ENCODE measurements at places on chromosomes 2 and 18.

DNA sequence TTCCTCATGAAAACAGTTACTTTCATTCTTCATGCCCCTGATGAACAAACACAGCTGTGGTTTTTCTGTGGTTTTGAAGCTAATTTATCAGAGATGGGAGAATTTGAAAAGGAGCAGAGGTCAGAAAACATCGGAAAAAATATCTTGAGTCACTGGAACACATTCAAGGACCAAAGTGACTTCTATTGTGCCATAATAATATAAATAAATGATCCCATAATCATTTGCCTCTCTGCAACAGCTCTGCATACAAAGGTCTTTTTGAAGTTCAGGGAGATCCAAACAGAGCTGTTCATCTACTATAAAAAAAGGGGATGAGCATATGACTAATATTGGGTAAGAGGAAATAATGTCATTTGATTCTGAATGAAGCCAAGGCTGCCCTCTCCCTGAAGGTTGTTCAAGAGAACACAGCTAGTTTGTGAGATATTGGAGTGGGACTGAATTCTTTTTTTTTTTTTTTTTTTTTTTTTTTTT is 201.3 kb upstream of the GALNT5 start:
- no peak for DNase-seq

DNA sequence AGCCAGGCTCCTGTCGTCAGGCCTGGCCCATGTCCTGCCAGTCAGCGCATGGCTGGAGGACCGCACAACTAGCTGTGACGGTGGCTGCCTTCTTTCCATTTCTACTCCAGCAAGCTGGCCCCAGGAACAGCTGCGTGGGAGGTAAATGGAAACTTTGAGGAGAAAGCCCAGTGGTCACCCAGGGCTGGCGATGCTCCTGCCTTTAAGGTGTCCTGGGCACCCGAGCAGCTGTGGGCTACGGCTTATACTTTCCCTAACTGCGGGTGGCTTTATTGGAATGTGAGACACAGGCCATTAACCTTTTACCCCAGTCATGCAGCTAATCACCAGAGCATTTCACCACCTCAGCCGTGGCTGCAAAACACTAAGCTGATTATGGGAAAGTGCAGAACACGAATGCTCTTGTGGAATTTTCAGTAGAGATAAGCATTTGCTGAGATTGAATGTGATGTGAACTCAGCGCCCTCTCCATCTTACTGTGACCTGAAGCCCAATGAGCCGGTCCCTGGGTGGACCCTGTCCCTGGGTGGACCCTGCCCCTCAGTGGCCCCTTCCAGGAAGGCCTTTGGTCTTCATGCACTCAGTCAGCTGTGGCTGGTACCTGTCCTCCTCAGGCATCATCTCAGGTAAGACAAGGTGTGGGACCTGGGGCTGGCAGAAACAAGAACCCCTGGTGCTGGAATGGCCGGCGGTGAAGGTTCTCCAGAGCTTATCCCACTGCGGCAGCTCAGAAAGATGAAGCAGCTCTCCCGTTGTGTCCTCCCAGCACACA is 275.4 kb upstream of the HS6ST1 start:
- DNase-seq = no peak

DNA sequence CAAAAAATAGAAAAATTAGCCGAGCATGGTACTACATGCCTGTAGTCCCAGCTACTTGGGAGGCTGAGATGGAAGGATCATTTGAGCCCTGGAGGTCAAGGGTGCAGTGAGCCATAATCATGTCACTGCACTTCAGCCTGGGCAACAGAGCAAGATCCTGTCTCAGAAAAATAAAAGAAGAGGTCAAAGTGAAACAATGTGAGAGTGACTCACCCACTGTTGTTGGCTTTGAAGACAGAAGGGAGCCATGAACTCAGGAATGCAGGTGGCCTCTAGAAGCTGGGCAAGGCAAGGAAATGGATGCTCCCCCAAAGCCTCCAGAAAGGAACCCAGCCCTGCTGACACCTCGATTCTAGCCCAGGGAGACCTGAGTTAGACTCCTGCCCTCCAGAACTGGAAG is 3.7 kb upstream of the TMEM214 start:
- DNase-seq = no peak

DNA sequence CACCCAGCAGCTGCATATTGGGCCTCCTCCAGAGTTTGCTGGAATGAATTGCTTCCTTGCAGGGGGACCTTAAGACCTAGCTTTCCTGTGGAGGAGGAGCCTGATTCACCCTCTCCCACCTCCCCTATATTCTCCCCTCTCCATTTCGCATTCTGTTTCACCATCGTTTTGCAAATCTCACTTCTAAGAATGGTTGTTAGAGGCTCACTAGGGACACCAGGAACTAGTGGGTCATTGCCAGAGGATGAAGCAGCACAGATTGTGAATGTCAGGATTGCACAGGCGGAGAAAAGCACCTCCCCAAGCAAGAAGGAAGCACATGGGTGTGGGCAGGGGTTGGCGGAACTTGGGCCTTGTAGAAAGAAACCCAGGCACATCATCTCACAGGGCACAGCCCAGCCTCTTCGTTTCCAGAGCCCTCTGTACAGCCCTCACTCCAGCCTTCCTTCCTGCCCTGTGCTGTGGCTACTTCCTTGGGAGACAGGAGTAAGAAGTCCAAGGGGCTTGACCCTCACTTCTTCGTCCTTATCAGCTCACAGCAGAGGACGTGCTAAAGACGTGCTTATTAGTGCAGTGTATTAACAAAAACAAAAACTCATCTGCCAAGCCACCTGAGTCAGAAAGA is 63.4 kb downstream of the TACR1 start:
- no peak for DNase-seq

- DNase-seq = no peak
Observed at GRCh38 chr2:86512034-86512433, 51.2 kb downstream of the CHMP3 start.

DNA sequence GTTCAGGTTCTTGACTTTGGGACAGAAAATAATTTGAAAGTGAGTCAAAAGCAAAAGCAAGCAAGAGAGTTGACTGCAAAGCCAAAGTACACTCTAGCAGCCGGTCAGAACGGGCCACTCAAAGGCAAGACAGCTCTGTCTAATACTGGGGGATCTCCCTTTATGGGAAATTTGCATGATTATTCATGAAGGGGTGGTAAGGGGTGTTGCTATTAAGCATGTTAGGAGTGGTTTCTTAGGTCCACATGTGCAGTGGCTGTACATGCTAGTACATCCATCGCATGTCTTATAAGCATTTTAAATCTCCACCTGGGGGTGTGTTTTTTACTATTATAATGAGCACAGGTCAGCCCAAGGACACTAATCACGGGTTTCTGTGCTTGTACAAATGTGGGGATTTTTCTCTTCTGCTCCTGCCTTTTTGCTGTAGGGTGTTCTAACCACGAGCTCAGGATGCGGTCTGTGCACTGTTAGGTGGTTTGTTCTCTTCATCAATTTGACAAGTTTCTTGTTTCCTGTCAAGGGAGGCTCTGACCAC is 60.2 kb upstream of the SPP2 start:
- peak; percentile 12 for DNase-seq

DNA sequence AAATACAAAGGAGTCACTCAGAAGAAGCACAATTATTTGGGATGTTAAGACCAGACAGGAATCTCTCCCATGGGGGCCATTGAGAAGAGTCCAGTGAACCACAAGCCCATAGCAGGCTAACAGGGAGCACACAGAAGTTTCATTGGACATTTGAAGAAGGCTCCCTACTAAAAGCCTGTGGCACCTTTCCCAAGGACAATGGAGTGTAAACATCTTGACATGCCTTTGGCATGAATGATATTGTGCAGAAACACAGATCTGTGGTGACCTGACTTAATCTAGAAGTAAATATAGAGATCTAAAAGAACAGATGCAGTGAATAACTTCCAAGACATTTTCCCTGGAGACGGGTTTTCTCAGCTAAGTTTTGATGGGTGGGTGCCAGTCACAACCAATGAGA is 221.5 kb downstream of the EPHA4 start:
- DNase-seq = no peak

DNA sequence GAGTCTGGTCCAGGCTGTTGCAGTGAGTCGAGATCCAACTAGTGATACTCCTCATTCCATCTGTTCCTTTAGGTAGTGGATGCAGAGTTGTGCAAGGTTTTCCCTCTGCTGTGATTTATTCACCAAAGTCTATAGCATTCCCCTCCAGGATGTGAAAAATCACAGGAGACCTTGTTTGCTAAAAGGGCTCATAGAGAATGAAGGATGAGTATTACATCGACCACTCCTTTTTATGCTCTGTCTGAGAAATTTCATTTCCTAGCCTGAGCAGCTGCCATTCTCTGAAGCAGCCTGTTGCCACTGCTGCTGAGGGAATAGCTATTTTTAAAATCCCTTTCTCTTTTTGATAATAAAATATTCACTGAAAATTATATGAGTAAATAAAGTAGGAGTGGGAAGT is 134.1 kb upstream of the LRRTM1 start:
- DNase-seq = no peak
